Trophoblast cell (in vitro differentiated cells and primary cell): ENCODE measurements at places on chromosomes 12 and 14.

DNA sequence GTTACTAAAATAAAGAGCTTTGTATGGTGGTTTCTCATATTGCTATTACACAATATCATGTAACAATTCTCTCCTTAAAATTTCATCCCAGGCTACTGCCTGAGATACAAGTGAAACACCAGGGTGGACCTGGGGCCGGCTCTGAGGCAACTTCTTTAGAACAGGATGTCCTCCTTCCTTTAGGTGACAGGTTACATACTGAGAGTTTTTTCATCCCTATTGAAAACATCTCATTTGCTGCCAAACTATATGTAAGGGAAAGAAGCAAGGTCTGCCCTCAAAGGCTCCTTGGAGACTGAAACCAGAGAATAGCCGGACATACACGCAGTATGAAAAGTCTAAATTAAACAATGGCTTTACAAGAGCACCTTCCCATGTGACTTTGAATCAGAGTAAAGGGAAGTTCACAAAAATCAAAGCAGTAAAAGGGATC, 139.9 kb downstream of the DUSP6 start:
- DNase-seq: no peak

DNA sequence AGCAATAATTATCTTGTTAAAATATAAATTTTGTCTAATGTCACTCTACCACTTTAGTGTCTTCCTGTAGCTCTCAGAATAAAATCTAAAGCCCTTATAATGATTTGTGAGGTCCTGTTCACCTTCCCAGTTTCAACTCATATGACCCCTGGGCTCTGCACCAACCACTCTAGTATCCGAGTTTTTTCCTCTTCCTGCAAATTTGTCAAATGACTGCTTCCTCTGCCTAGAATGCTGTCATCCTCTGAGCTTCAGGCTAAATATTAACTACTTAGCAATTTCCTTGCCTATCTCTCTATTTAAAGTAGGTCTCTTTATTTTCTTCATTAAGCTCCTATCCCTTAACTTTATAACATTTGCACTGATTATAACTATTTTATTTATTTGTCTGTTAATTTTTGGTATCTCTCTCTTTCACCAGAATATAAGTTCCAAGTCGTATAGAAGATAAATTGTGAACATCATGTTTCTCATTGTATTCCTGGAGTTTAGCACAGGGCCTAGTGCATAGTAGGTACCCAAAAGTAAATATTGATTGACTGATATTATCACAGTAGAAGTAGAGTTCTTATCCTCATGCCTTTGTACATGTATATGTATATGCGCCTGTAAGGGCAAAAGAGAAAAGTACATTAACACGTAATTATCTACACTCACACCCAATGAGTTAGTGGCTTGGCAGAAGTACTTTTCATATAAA, 196.0 kb downstream of the BCAT1 start:
- no peak for DNase-seq

DNA sequence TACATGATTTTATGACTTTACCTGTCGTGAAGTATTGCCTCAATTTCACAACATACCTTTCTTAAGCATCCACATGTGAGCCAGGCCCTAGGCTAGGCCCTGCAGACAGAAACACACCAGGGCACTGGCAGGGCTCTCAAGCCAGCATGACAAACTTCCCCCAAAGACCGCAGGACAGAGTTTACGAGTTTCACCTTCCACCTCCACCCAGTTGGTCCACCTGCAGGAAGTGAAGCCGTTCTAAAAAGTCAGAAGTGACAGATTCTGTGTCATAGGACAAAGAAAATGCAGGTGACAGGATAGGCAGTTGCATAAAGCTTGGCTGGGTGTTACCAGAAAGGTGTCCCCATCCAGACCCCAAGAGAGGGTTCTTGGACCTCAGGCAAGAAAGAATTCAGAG, 382.3 kb downstream of the PCNX1 start:
- DNase-seq: peak; percentile 82

- peak; percentile 17 for DNase-seq
Observed at GRCh38 chr12:15152868-15153267, 68.3 kb downstream of the RERG start.

GRCh38 chr12:89768586-89769482, 60.2 kb upstream of the ATP2B1 start:
- peak; percentile 99 for DNase-seq
